ENCODE measurements at places on chromosomes 3 and 15.

GRCh38 chr15:98898122-98898521 is 109.5 kb downstream of the PGPEP1L start:
- no peak for DNase-seq

GRCh38 chr3:71225951-71226564 is 357.5 kb downstream of the FOXP1 start:
- DNase-seq = no peak

DNA sequence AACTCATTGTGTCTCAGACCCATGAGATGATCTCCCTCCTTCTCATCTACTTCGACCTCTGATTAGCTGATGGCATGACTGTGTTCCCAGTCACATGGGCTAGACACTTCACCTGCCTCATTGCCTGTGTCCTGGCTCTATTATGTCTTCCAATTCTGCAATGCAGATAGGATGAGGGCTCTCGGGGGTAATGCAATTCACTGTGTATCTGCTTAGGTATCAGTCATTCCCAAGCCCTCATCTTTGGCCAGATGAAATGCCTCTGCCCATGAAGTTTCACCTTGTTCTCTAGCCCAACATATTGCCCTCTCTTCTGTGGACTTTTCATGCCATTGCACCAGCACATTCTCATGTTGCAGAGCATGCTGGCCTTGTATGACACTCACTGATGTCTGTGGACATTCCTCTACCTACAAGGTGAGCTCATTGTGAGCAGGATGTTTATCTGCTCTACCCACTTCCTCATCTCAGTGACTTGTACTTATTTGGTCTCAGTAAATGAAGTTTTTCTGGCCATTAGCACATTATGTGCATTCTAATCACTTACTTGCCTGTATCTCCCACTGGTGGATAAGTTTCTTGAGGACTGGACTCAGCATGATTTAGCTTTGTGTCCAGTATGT is 32.3 kb downstream of the MOBP start:
- no peak for DNase-seq

- DNase-seq = no peak
Measured at GRCh38 chr3:170352936-170353335, 4.6 kb upstream of the SKIL start.

DNA sequence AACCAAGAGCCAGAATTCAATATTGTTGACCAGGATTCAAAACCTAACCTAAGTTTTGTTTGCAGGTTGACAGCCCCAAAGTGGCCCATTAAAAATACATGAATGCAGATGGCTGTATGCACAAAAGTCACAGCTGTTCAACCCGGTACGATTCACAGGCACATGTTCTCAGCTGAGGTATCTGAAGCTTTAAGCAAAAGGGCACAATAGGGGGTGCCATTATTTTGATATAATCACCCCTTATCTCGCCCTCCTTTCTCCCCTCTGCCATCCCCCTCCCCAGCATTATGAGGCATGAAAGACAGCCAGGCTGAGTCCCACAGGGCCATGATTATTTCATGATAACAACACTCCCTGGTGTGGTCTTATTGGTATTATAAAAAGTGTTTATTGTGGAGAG is 264.9 kb downstream of the EBLN2 start:
- DNase-seq = no peak

DNA sequence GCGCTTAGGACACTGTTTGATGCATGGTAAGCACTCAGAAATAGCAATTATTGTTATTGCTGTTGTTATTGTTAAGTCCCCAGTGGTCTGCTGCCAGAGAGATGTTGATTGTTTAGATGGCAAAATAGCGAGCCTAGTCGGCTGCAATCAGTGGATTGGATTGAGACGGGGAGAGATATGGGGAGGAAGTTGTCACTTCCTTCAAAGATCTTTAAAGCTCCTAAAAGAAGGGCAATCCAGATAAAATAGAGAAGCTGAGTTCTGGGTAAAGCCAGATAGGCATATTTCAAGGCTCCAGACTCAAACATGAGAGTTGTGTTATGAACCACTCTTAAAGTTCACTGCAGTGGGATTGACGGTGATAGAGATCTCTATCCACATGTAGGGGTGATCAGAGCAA is 64.5 kb downstream of the RYR3 start:
- DNase-seq = no peak

GRCh38 chr3:9301091-9301490 is 51.6 kb upstream of the SRGAP3 start:
- no peak for DNase-seq

DNA sequence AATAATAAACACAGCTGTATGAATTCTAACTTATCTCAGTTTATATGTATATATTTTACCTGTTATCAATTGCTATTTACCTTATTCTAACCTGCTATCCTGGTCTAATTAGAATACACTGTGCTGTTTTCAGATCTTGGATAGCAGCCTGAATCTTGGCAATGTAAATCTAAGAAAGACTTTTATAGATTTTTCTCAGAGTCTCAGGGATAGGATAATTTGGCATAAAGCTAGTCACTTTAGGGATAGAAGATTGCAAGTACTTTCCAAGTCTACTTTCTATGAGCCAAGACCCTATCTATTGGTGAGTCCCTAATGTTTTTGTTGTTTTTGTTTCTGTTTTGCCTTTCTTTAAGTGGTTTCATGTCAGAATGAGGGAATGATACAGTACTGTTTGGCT is 695.7 kb downstream of the NAALADL2 start:
- no peak for DNase-seq

DNA sequence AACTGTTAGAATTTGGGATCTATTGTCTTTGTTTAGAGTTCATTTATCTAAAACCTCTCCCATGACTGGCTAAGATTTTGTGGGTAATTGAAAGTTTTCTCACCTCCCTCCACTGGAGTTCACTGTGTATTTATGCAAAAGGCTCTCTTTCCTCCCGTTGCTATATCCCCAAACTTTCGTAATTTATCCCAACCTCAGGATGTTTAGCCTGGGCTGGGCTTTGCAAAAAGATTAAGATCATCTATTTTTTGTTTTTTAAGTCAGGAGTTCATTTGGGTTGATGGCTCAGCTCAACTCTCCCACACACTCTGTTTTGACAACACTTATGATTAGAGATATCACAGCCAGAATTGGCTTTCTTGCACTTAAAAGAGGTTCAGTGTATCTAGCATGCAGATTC is 27.0 kb downstream of the SUCNR1 start:
- no peak for DNase-seq

- DNase-seq = no peak
Measured at GRCh38 chr15:65038836-65039235, 6.4 kb upstream of the SLC51B start.

- no peak for DNase-seq
Measured at GRCh38 chr3:172044833-172045585, 5.6 kb downstream of the FNDC3B start.

GRCh38 chr15:75338661-75339240 is 2.9 kb downstream of the COMMD4 start:
- DNase-seq = no peak

GRCh38 chr3:109275702-109276293 is 40.5 kb downstream of the DPPA2 start:
- no peak for DNase-seq

DNA sequence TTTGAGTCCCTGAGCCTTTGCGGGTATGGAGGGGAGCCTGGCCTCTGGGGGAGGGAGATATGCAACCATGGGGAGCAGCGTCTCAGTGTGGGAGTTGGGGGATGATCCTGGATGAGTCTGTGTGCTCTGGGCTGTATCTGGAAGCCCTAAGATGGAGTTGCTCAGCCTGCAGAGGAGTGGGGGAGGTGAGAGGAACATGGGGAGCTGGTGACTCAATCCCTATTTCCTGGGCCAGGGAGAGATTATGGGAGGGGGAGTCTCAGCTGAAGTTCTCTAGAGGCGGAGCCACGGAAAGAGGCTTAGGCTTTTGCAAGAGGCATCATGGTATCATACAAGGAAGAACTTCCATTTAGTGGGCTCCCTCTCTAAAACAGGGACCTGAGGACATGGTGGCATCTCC is 59.5 kb upstream of the TMEM115 start:
- DNase-seq = no peak

- DNase-seq = no peak
Measured at GRCh38 chr3:113952921-113953320, 5.1 kb downstream of the ZDHHC23 start.

GRCh38 chr3:45345846-45346580 is 42.4 kb upstream of the LARS2 start:
- no peak for DNase-seq

- no peak for DNase-seq
Measured at GRCh38 chr3:61233746-61234145, 17.5 kb downstream of the FHIT start.

DNA sequence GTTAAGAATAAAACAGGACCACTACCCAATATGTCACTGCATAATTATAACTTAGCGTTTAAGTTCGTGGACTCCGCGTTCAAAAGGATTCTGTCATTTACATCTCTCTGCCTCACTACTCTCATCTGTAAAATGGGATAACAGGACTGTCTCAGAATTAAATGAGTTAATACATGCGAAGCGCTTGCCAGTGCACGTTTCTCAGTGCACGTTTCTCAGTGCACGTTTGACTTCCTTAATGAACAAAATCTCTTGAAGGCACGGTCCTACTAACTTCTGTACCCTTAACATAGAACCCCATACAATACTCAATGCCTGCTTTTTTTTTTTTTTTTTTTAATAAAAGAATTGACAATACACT is 499 bp downstream of the RABL3 start:
- DNase-seq = no peak

- no peak for DNase-seq
Measured at GRCh38 chr15:70762469-70763119, 764 bp downstream of the UACA start.

- DNase-seq = no peak
Measured at GRCh38 chr3:126529585-126530170, 5.7 kb downstream of the CHST13 start.

DNA sequence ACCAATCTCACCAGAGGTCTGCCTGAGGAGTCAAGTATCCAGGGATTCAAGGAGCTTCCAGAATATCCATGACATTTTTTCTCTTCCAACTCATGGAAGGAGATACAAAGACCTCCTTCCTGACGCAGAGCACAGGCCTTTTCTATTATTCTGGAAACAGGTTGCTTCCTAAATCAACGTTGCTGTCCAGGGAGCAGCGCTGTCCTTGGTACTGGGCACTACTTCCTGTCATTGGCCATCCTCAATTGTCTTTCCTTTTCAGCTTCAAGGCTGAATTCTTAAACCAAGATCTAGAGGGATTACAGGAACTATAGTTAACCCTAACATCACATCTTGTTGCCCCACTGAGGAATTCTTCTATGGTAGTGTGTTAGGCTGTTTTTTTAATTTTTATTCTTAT is 50.4 kb upstream of the TBC1D21 start:
- no peak for DNase-seq

GRCh38 chr3:177676148-177676547 is 478.9 kb upstream of the TBL1XR1 start:
- no peak for DNase-seq

DNA sequence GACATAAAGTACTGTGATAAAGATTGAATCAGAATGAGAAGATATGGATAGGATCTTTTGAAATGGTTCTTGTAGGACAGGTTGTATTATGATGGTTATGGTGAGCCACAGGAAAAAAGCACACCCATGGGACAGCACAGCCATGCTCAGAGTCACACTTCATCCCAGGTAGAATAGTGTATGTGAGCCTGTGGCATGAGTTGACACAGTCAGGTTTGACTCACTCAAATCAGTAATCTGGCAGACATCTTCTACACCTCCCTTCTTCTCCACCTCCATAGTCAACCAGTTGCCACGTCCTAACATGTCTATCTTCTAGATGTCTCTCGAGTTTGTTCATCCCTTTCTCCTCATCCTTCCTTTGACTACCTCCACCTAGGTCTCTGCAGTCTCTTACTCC is 176.0 kb downstream of the RBMS3 start:
- DNase-seq = no peak

DNA sequence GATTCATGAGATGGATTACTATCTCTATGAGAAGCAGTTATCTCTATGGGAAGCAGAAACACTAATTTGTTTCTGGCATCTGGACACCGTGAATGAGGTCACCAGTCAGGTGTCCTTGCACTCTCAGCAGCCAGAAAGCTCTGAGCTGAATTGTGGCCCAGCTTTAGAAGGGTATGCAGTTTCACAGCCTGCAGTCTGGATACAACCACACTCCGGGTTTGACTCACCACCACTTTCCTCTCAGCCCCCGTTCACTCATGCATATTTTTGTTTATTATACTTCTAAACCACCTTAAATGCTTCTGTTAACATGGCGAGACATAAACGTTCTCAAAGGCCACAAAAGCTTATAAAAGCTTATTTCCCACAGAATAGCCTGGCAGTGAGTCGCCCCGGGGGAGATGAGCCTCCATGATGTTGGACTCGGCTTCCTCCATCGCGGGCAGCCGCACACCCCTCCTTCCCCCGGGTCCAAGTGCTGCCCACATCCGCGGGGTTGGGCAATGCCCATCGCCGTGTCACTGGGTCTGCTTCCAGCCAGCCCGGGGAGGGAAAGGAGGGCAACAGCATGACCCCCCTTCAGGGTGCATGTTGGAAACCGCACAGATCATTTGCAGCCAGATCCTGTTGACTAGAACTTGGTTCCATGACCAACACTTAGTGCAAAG is 16.8 kb upstream of the SLC41A3 start:
- no peak for DNase-seq

DNA sequence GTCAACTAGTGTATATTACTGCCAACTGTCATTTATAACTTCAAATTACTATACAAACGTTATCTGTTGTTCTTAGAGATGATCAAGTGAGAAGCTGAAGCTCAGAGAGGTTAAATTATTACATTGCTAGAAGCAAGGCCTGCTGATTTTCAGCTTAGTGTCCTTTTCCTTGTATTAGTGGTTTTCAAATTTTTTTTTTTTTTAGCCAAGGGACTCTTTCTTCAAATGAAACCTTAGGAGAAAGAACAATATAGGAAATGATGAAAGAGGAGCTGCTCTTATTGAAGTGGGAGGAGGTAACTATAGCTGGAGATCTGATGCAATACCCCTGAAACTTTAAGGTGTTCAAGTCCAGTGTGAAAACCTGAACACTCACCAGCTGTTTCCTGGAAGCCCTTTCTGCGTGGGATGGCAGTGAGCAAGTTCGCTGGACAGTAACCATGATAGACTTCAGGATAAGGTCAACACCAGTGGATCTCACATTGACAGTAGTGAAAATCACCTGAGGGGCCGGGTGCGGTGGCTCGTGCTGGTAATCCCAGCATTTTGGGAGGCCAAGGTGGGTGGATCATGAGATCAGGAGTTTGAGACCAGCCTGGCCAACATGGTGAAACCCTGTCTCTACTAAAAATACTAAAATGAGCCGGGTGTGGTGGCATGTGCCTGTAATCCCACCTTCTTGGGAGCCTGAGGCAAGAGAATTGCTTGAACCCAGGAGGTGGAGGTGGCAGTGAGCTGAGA is 376.2 kb downstream of the EDEM1 start:
- DNase-seq = no peak

GRCh38 chr3:90062016-90062415 is 954.6 kb downstream of the EPHA3 start:
- DNase-seq = no peak

Measured in activated CD4-positive, CD25-positive, alpha-beta regulatory T cell (primary cell).